ENCODE measurements at places on chromosomes 12 and 14.

DNA sequence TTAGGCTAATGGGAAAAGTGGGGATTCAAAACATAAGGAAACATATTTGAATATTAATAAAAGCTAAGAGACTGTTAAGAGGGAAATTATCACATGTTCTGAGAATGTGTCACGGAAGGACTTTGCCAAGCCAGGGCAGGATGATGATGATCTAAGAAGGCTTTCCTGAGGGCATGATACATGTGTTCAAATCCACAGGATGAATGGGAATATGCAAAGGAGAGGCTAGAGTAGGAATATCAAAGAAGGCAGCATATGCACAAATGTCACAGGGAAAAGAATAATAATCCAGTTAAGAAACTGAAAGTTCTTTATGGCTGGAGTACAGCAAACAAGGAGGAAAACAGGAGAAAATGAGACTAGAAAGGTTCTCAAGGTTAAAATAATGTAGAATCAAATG, 107.0 kb downstream of the PTPRO start:
- no peaks in the 10 kb centered on the region for H3K36me3 ChIP-seq
- no peak overlapping the region for H3K4me3 ChIP-seq
- DNase-seq = no peak
- no peaks in the 10 kb centered on the region for H3K4me1 ChIP-seq
- H3K27me3 ChIP-seq = no peaks in the 10 kb centered on the region

DNA sequence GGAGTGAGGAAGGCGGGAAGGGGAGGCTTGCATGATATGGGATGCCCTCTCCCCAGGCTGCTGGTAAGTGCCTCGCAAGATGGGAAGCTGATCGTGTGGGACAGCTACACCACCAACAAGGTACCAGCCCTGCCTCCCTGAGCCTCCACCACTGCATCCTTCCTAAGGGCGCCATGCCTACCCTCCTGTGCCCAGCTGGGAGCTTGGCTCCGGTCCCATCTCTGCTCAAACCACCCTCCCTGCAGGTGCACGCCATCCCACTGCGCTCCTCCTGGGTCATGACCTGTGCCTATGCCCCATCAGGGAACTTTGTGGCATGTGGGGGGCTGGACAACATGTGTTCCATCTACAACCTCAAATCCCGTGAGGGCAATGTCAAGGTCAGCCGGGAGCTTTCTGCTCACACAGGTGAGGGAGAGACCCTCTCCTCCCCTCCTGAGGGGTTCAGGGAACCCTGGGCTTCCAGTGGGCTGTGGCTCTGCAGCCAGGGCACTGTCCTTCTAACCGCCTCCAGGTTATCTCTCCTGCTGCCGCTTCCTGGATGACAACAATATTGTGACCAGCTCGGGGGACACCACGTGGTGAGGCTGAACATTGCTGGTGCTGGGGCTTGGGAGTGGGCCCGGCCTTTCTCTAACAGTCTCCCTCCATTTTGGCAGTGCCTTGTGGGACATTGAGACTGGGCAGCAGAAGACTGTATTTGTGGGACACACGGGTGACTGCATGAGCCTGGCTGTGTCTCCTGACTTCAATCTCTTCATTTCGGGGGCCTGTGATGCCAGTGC, 2.6 kb downstream of the GNB3 start:
- peaks cover 78% of the 10 kb centered on the region for H3K36me3 ChIP-seq
- H3K4me1 ChIP-seq = no peaks in the 10 kb centered on the region
- DNase-seq = no peak
- H3K27me3 ChIP-seq = no peaks in the 10 kb centered on the region
- no peak overlapping the region for H3K27ac ChIP-seq
- no peak overlapping the region for H3K4me3 ChIP-seq

DNA sequence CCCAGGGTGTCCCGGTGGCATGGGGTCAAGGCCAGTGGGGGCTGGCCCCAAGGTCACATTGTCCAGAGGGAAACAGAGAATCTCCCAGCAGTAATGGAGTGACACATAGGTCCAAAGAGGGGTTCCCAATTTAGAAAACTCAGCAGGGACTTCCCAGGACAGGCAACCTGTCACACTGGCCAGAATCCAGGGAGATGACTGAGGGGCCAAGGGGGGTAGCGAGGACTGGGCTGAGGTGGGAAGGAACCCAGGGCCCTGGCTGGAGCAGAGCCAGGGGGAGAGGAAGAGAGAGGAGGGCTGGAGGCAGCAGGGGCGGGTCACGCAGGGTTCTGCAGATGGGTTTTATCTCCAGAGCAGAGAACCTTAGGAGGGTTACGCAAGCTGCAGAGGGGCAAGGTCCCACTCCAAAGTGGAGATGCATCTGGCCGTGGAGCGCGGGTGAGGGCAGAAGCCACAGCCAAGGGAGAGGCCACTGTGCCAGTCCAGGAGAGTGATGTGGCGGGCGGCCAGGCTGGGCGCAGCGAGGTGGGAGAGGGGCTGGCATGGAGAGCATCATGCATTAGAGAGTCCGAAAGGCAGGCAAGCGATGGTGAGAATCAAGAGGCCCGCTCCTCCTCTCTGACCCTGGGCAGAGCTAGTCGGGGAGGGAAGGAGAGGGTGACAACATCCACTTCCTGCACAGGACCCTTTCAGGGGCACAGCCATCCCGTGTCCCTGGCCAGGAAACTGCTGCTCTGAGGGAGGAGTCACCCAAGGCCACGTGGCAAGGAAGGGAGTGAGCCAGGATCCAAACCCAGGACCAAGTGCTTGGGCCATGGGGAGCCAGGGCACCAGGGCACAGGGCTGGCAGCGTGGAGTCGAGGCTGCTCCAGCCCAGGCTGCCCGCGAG, 29.0 kb downstream of the NCOR2 start:
- H3K4me1 ChIP-seq = peaks cover 75% of the 10 kb centered on the region
- peaks cover 49% of the 10 kb centered on the region for H3K36me3 ChIP-seq
- H3K4me3 ChIP-seq = no peak overlapping the region
- H3K27ac ChIP-seq = no peak overlapping the region

GRCh38 chr12:54357506-54358190, 6.6 kb downstream of the GPR84 start:
- no peak overlapping the region for H3K27ac ChIP-seq
- DNase-seq = no peak
- H3K27me3 ChIP-seq = no peaks in the 10 kb centered on the region
- peak overlapping the region; percentile 84 for H3K4me3 ChIP-seq
- peaks cover 8% of the 10 kb centered on the region for H3K36me3 ChIP-seq

- H3K27ac ChIP-seq = no peak overlapping the region
- H3K4me1 ChIP-seq = peaks cover 1% of the 10 kb centered on the region
- H3K36me3 ChIP-seq = no peaks in the 10 kb centered on the region
These were observed 1090.6 kb downstream of the GALC start for GRCh38 chr14:86902176-86902950.

DNA sequence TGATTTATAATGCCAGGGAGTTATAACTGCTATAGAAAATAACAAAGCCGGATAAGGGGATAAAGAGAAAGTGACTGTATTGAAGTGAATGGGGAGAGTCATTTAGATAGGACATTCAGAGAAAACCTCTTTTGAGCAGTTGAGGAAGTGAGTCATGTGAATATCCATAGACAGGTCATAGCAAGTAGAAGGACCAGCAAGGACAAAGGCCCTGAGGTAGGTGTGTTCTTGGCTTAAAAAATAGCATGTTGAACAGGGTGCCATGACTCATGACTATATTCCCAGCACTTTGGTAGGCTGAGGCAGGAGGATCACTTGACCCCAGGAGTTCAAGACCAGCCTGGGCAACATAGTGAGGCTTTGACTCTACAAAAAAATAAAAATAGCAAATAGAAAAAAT, 51.5 kb upstream of the RAP1B start:
- H3K4me3 ChIP-seq = no peak overlapping the region
- DNase-seq = no peak
- no peaks in the 10 kb centered on the region for H3K27me3 ChIP-seq
- no peak overlapping the region for H3K27ac ChIP-seq
- H3K4me1 ChIP-seq = peaks cover 5% of the 10 kb centered on the region

GRCh38 chr12:65595016-65595560, 229.2 kb upstream of the HMGA2 start:
- no peaks in the 10 kb centered on the region for H3K4me1 ChIP-seq
- no peak overlapping the region for H3K27ac ChIP-seq
- no peaks in the 10 kb centered on the region for H3K27me3 ChIP-seq
- no peak overlapping the region for H3K4me3 ChIP-seq
- no peaks in the 10 kb centered on the region for H3K36me3 ChIP-seq

DNA sequence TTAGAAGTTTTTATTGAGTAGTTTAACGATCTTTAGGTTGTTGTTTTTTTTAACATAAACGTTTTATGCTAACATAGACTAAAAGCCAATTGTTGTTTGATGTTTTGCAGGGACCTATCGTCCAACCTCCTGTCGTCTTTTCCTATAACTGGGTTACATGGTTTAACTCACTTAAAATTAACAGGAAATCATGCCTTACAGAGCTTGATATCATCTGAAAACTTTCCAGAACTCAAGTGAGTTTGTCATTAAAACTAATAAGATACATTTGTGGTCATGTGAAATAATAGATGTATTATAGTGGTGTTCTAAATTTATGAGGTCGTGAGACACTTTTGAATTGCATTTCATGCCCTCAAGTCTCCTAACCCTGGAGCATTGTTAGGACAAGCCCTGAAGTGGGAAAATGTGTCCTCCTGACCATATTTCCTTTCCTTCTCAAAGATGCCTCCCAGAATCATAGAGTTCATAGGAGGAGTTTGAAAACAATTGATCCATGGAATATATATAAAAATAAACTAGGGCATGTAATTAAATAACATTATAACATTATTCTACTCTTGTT, 84.9 kb downstream of the ZFC3H1 start:
- no peak for DNase-seq
- no peak overlapping the region for H3K27ac ChIP-seq
- no peaks in the 10 kb centered on the region for H3K36me3 ChIP-seq
- H3K4me3 ChIP-seq = no peak overlapping the region
- no peaks in the 10 kb centered on the region for H3K4me1 ChIP-seq

DNA sequence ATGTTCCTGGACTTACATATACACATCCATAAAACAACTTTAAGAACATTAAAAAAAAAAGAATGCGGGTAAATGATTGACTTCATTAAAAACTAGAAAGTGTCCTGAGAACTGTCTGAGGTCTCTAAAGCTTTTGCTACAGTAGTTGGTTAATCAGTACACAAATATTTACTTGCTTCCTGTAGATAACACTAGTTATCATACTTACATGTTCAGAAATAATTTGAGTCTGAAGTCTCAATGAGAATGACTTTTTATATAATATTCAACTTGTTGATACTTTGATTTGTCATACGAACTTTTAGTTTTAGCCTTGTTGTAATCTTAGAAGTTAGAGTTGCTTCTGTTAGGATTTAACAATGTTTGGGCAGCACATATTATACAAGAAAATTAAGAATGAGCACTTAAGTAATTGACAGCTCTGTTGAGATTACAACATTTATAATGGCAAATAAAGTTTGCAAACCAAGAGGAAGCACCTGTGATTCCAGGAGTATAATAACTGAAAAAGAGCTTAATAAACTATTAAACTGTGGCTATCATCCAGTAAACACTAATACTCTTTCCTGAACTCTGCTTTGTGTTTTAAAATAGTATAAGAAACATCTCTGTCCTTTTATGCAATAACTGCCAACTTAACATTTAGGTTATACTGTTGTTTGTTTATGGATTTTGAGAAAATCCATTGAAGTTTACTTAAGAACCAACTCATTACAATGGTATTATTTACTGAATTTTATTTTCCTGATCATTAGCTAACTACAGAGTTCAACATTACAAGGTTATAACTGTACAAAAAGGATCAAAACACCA, 131.7 kb downstream of the MIPOL1 start:
- no peaks in the 10 kb centered on the region for H3K4me1 ChIP-seq
- H3K27me3 ChIP-seq = no peaks in the 10 kb centered on the region
- H3K36me3 ChIP-seq = no peaks in the 10 kb centered on the region
- H3K27ac ChIP-seq = no peak overlapping the region

DNA sequence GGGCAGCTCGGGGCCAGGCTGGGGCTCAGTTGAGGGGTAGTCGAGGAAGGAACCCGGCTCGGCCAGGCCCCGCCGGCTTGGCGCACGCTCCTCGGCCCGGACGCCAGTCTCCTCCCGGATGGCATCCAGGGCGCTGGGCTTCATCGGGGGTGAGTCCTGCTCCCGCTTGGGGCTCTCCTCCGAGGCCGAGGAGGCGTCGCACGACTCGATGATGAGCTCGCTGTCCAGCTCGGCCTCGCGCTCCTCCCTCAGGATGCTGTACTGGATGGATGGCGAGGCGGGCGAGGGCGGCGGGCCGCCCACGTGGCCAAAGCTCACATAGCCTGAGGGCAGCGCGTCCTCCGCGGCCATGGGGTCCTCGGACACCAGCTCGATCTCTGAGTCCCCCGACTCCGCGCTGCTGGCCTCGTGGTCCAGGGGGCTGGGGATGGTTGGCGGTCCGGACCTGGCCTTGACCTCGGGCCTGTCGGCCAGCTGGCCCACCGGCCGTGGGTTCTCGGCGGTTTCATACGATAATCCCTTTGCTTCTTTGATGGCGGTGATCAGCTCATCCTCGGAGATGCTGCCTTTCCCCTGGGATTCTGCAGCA, 143.4 kb downstream of the RTN1 start:
- no peak overlapping the region for H3K4me3 ChIP-seq
- no peaks in the 10 kb centered on the region for H3K27me3 ChIP-seq
- no peak for DNase-seq
- no peaks in the 10 kb centered on the region for H3K36me3 ChIP-seq

DNA sequence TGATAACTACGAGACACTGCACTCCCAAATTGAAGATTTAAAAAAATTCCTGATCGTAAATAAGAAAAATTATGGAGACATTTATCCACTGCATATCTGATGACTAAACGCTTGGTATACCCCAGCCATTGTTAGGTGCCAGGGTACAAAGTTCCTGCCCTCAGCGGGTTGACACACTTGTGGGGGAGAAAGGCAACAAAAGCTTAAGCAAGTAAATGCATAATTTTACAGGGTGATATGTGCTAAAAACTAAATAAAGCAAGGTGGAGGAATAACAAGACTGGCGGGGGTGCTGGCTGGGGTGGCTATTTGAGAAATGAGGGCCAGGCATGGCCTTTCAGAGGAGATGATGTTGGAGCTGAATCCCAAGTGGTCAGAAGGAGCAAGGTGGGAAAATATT, 25.0 kb downstream of the BICD1 start:
- no peaks in the 10 kb centered on the region for H3K27me3 ChIP-seq
- peaks cover 5% of the 10 kb centered on the region for H3K4me1 ChIP-seq
- H3K36me3 ChIP-seq = peaks cover 10% of the 10 kb centered on the region

GRCh38 chr12:124428136-124428791, 133.4 kb downstream of the RFLNA start:
- no peak overlapping the region for H3K4me3 ChIP-seq
- H3K27me3 ChIP-seq = no peaks in the 10 kb centered on the region
- H3K4me1 ChIP-seq = peaks cover 59% of the 10 kb centered on the region
- H3K36me3 ChIP-seq = peaks cover 53% of the 10 kb centered on the region
- peak; percentile 97 for DNase-seq

DNA sequence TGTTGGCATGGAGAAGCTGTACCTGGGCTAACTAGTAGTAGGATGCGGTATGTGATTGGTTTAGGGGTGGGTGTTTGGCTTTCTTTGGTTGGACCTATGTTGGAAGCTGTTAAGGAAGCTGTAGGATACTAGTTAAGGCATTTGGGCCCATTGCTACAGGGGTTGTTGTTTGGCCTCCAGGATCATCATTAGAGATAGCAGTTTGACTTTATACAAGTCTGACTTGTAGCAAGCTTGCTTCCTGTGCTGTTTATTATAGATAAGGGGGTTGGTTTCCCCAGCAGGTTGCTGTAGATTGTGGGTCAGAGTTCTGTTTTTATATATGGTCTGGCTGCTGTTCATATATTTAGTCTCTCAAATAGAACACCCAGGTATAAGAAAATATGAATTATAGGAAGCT, 1.4 kb upstream of the PRIM1 start:
- no peaks in the 10 kb centered on the region for H3K36me3 ChIP-seq
- no peak overlapping the region for H3K4me3 ChIP-seq
- H3K27ac ChIP-seq = no peak overlapping the region

GRCh38 chr12:53057816-53058500, 8.1 kb downstream of the TNS2 start:
- no peak overlapping the region for H3K4me3 ChIP-seq
- no peaks in the 10 kb centered on the region for H3K27me3 ChIP-seq
- H3K27ac ChIP-seq = no peak overlapping the region
- peaks cover 84% of the 10 kb centered on the region for H3K36me3 ChIP-seq
- no peak for DNase-seq
